ENCODE measurements at places on chromosomes 6 and 20.

- no peak for DNase-seq
Measured at GRCh38 chr6:165837948-165838745, 175.1 kb upstream of the PDE10A start.

- no peak for DNase-seq
Measured at GRCh38 chr20:32580970-32581838, 3.9 kb downstream of the NOL4L start.

GRCh38 chr20:43984587-43984986 lies 69.9 kb downstream of the TOX2 start:
- DNase-seq: no peak

DNA sequence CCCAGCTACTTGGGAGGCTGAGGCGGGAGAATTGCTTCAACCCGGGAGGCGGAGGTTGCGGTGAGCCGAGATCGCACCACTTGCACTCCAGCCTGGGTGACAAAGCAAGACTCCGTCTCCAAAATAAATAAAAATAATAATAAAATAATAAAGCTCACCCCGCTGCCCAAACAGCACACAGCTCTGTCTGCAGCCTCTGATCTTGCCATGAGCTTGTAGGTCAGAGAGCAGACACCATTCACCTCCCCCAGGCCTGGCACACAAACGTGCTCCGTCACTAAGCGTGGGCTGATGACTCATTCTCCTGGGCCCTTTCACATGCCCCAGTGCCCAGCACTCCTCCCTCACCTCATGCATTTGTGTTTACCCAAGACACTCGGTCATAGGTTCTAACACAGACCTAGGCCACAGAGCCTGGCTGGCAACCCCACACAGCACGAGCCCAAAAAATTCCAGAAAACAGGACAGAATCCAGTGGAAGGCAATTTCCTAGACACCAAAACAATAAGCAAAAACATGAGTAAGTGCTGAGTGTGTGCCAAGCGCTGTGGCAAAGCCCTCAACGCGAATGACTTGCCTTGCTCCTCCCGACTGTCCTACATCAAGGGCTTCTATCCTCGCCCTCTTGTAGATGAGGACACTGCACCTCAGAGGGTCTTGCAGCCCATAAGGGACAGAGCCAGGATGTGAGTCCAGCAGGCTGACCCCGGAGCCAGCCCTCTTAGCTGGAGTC lies 18.0 kb downstream of the ATP9A start:
- peak; percentile 80 for DNase-seq

- DNase-seq: no peak
Measured at GRCh38 chr6:158631678-158632537, 12.6 kb downstream of the DYNLT1 start.

GRCh38 chr6:11209906-11210305 lies 22.6 kb downstream of the NEDD9 start:
- no peak for DNase-seq

- no peak for DNase-seq
Measured at GRCh38 chr6:129704708-129705107, 5.3 kb downstream of the ARHGAP18 start.

- DNase-seq: no peak
Measured at GRCh38 chr6:136244061-136244616, 6.0 kb downstream of the MTFR2 start.

GRCh38 chr6:3293271-3294155 lies 34.8 kb downstream of the PSMG4 start:
- DNase-seq: no peak

GRCh38 chr20:48224533-48225050 lies 439.3 kb upstream of the SULF2 start:
- no peak for DNase-seq

DNA sequence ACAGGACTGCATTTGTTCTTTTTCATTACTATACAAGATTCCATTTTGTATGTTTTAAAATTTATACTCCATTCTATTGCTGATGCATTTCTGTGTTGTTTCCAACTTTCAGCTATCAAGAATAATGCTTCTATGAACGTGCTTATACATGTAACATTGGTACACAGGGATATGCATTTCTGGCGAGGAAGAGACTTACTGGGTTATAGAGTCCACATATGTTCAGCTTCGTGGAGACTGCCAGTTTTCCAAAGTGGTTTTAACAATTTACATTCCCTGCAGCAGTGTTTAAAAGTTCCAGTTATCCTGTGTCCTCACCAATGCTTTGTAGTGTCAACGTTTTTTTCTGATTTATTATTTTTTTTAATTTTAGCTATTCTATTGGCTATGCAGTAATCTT lies 48.5 kb downstream of the AIG1 start:
- DNase-seq: no peak

GRCh38 chr6:159904497-159904911 lies 13.7 kb downstream of the MAS1 start:
- DNase-seq: no peak

DNA sequence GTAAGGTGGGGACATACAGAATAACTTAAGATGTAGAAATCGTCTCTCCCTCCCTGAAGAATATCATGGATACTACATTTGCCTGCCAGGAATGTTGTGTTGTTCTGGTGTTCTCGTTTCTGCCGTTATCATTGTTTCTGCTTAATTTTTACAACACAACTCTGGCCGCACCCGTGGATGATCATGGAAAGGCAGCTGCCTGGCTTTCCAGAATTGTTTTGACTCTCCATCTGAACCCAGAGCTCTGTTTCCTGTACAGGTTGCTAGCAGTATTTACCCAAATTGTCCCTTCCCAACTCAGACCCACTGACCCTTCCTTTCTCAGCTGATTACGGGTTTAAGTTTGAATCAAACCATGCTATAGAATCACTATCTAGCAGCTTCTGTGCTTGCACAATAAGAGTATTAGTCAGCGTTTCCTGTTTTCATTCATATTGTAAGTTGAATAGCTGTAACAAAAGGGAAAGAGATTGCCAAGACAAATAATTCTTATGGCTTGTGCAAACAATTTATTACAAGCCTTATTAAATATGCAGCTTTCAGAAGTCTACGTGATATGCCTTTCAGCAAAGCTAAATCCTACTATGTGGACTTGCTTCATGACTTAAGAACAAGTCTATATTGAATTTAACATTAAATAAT lies 139.0 kb downstream of the MTHFD1L start:
- peak; percentile 58 for DNase-seq

DNA sequence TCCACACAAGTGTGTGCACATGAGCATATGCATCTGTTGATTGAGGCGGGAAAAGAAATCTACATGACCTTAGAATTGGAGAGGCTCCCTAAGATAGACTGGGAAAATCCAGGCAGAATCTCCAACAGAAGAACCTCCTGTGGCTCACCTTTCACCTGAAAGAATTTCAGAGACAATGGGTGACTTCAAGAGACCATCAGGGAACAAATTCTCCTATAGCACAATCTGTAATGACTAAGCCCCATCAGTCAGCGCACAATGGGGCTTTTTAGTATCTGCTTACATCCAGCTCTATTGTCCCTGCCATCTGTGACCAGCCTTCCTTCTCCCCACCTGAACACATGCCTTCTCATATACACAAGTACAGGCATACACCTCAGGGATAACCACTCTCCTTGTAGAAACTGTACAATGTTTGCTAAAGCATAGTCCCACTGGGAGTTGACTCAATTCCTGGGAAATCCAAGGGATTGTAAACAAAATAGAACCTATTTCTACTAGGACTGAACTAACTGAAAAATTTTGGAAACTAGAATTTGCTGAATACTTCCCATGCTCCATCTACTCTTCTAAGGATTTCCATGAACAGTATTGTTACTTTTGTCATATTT lies 150.8 kb upstream of the STXBP5 start:
- DNase-seq: no peak

GRCh38 chr6:154247119-154247861 lies 109.3 kb downstream of the IPCEF1 start:
- no peak for DNase-seq

GRCh38 chr6:149122850-149123821 lies 194.4 kb upstream of the TAB2 start:
- DNase-seq: no peak

GRCh38 chr6:129901910-129902309 lies 40.8 kb upstream of the TMEM244 start:
- no peak for DNase-seq

GRCh38 chr20:47326658-47327268 lies 29.7 kb downstream of the ZMYND8 start:
- DNase-seq: no peak

DNA sequence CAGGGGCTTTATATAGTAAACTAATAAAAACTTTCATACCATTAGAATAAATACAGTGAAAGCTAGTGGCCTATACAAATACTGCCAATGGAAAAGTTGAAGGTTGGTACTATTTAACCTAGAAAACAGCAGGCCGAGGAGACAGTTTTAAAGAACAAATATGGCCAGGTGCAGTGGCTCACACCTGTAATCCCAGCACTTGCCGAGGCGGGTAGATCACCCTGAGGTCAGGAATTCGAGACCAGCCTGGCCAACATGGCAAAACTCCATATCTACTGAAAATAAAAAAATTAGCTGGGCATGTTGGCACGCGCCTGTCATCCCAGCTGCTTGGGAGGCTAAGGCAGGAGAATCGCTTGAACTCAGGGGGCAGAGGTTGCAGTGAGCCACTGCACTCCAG lies 24.8 kb downstream of the GLYATL3 start:
- no peak for DNase-seq

DNA sequence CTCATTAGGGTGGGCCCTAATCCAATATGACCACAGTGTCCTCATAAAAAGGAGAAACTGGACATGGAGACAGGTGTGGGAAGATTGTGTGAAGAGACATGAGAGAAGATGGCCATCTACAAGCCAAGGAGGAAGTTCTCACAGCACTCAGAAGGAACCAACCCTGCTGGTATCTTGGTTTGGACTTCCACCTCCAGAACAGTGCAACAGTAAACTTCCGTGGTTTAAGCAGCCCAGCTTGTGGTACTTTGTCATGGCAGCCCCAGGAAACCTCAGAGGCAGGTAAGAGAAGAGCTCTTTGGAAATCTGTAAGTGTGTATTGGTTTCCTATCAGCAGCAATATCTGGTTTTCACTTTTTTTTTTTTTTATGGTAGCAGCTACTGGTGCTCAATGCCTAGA lies 16.5 kb upstream of the CNKSR3 start:
- no peak for DNase-seq

DNA sequence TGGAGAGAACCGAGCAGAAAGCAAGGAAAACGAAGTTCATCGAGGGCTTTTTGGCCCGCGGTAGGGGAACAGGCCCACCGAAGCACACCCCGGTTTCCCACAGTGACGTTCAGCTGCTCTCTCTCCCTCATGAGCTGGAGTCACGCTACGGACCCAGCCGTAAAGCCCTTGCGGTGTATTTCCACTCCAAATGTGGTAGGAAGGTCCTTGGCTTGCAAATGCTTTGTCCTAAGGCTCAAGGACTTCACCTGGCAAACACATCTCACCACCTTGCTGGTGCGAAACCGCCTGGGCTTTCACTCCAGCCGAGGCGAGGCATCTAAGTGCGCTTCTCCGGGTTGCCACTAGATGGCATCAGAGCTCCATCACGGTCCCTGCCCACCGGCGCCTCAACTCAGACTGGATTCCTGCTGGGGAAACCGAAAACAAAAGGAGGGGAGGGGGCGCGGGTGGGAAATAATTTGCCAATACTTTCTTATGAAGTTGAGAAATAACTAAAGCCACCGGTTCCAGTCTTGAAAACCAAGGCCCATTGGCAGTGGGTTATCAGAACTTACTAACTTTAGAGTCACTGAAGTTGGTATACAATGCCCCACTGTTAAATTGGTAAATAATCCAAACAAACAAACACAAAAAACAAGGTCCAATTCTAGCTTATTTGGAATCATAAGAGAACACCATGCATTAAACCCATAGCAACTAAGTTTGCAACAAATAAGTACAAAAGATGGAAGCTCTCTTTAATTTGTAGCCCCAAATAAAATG lies 13.4 kb upstream of the FOXC1 start:
- no peak for DNase-seq

DNA sequence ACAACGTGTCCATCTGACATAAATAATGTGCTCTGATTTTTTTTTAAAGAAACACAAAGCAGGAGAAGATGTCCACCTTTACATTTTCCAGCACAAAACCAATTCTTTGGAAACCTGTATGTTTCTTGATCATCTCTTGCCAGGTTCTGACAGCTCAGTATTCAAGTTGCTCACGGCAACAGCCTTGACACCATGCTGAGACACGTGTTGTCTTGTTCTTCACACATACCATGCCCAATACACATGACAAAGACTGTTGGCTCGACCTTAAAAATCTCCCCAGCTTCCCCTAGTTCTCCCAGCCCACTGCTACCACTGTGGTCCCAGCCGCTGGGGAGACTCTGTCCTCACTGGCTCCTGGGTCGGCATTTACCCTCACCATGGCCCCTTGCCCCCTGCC lies 518.9 kb downstream of the PREX1 start:
- no peak for DNase-seq

- DNase-seq: no peak
Measured at GRCh38 chr6:25456249-25457040, 177.3 kb downstream of the CARMIL1 start.

DNA sequence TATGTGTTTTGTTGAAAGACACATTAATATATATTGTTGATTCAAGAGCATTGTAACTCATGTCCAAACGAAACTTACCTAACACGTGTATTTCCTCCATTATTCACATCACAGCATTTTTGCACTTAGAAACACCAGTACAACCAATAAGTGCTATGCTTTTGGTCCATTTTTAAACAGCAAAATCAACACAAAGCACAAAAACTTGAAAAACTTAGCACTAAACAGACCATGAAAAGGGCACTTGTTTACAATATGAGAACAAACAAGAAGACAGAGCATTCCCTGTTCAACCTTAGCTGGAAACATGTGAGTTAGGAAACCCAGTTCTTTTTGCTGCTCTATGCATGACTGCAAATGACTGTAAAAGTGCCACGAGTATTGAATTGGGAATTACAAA lies 9.6 kb downstream of the GLYATL3 start:
- DNase-seq: no peak

DNA sequence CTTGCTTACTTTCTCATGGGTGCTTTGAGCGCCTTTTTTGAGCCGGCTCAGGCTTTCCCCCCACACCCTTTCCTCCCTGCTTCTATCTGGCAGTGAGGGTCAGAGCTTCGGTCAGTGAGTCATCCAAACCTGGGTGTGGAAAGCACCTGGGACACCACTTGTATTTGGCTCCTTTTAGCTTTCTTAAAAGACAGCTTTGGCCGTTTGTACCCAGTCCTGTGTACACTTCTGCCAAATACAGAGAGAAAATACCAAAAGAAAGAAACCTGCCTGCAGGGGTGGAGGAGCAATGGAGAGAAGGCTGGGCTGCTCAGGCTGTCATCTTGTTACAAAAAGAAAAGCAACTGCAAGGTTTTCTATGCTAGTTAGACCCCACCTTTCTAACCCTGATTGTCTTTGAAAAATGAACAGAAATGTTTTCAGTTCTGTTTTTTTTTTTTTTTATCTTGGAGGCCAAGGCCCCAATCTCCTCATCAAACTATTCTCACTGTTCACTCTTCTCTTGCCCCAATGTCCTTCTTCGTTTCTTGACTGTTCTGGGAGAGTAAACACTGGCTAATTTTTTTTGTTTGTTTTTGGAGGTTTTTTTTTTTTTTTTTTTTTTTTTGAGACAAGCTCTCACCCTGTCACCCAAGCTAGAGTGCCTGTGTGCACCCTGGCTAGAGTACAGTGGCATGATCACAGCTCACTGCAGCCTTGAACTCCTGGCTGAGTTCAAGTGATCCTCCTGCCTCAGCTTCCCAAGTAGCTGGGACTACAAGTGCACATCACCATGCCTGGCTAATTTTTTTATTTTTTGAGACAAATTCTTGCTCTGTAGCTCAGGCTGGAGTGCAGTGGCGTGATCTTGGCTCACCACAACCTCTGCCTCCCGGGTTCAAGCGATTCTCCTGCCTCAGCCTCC lies 76.4 kb downstream of the SSR1 start:
- no peak for DNase-seq

- no peak for DNase-seq
Measured at GRCh38 chr20:43744966-43745730, 18.3 kb upstream of the GTSF1L start.

Measured in GM04504 (cell line).